Activated CD8-positive, alpha-beta T cell treated with anti-CD3 and anti-CD28 coated beads, Interleukin-2, amount 10 ng/mL, durations not matched to agents 7 days and 5 days (primary cell): ENCODE measurements at places on chromosomes 4 and X. TPM values are rescaled to one million over a fixed set of nuclear protein-coding genes. Genes with fewer than 3 reads are reported as not detected.

The RHOXF1 gene
- not detected for total RNA-seq

The CSAG1 gene
- not detected for total RNA-seq

The OPN1MW gene
- total RNA-seq = not detected

DNA sequence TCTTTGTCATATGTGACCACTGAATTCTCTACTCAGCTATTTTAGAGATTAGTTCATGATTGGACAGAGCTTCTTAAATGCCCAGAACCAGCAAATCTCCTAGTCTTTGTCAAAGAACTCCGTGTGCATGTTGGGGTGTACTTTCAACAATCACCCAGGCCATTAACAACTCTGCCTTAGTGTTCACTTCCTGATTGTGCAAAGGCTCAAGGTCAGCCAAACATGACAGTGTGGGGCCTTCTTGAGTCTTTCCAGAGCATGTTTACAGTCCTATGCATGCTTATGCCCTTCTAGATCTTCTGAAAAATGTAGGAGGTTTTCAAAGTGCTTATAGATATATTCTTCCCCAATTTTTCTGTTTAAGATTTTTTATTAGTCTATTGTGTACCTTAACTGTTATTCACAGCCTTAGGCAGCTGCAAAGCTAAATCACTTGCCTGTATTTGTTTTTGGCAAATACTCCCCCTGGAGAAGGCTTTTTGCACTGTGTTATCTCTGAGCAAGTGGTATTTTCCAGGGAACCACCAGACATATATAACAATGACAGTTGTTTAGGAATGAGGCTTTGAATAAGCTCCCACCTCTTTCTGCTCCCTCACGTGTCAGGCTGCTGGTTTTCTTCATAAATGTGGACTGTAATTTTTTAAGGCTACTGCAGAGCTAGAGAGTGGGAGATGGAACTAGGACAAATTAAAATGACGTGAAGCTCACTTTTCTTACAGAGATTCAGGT lies 24.0 kb upstream of the DRP2 start:
- no peaks in the 10 kb centered on the region for H3K36me3 ChIP-seq
- H3K27ac ChIP-seq = no peak overlapping the region
- H3K4me1 ChIP-seq = no peaks in the 10 kb centered on the region
- peaks cover 10% of the 10 kb centered on the region for H3K27me3 ChIP-seq

- peaks cover 27% of the 10 kb centered on the region for H3K4me1 ChIP-seq
- H3K27me3 ChIP-seq = no peaks in the 10 kb centered on the region
- peaks cover 66% of the 10 kb centered on the region for H3K36me3 ChIP-seq
- DNase-seq = no peak
- no peak overlapping the region for H3K4me3 ChIP-seq
Measured at GRCh38 chr4:27020603-27021002, 160.0 kb downstream of the STIM2 start.

DNA sequence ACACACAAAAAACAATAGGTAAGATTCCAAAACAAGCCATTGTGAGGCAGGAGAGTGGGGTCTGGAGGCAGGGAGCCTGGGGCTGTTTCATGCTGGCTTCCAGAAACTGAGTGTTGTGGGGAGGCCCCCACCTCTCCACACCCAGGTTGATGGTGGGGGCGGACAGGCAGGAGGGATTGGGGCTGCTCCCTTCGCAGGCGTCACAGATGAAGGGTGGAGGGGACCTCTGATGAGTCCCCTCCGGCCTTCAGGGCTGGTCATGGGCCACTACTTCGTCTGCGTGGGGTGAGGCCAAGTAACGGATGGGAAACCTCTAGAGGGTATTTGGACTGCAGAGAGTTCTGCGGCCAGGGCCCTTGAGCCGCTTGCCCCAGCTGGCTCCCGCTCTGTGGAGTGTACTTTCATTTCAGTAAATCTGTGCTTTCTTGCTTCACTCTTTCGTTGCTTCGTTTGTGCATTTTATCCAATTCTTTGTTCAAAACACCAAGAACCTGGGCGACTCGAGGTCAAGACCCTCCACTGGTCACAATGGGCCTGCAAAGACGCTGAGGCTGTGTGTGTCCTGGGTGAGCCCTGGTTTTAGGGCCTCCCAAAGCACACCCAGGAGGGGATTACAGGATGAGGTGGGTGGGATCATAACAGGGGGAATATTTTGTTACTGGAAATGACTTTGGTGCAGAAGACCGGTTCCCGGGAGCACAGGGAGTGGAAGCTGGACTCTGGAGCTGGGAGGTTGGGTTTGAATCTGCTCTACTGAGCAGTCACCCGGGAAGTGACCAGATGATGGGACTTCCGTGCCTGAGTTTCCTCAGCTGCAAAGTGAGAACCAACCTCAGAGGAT lies 83.7 kb upstream of the ADRA2C start:
- no peaks in the 10 kb centered on the region for H3K27me3 ChIP-seq
- H3K27ac ChIP-seq = no peak overlapping the region
- no peak for DNase-seq
- H3K4me1 ChIP-seq = no peaks in the 10 kb centered on the region

DNA sequence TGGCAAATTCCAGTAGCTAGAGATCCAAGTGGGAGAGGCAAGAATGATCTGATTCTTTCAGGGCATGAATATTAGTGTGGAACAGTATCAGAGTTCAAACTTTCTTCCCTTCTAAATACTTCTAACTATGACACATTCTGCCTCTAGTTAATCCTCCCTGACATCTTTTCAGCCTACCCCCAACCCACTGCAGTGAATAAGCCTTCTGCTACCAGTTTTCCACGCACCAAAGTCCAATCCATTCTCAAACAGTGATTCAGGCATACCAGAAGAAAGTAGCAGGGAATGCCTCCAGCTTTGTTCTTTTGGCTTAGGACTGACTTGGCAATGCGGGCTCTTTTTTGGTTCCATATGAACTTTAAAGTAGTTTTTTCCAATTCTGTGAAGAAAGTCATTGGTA lies 155.4 kb upstream of the FTHL17 start:
- H3K4me3 ChIP-seq = no peak overlapping the region
- no peaks in the 10 kb centered on the region for H3K4me1 ChIP-seq
- H3K27me3 ChIP-seq = no peaks in the 10 kb centered on the region
- no peak for DNase-seq
